ENCODE measurements at places on chromosomes 4 and X.

GRCh38 chr4:25873632-25874129, 10.9 kb upstream of the SEL1L3 start:
- DNase-seq, result no peak

DNA sequence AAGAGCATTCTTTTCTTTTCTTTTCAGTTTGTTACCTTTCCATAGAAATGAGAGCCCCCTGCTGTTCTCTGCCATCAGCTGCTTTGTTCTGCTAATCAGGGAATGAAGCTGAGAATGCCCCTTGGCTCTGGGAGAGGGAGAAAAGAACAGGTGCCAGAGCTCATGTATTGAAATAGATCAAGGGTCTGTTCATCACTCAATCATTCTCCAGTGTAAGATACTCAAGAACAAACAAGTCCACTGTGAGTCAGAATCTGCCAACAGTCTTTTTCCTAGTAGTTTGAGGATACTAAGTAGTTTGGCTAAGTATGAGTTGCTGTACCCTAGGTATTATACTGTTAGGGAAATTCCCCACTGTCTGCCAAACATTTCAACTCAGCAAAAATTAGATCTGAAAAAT, 144.3 kb downstream of the RTL3 start:
- DNase-seq, result no peak

- no peak for DNase-seq
Observed at GRCh38 chr4:145283909-145284308, 103.5 kb upstream of the OTUD4 start.

GRCh38 chrX:119809185-119809666, 17.8 kb upstream of the RPL39 start:
- no peak for DNase-seq

DNA sequence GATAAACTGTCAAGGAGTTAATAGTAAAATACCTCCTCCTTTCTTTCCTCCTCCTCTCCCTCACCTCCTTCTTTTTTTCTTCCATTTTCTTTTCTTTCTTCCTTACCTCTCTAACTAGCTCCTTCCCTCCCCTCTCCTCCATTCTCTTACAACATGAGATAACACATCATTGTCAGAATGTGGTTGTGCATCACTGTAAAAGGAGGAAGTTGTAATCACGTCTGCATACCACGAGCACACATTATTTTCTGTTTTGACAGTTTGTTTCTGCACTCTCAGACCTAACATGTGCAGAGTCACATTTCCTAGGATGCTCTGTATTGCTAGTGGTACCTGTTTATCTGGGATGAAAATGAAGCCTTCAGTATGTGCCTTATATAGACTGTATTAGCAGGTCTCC, 9.1 kb downstream of the SLIT2 start:
- no peak for DNase-seq

GRCh38 chr4:122625156-122625555, 4.3 kb upstream of the IL21 start:
- DNase-seq, result no peak

GRCh38 chr4:11223311-11223710, 205.4 kb downstream of the HS3ST1 start:
- no peak for DNase-seq

- DNase-seq, result no peak
Observed at GRCh38 chr4:105548483-105548882, 3.9 kb upstream of the ARHGEF38 start.

GRCh38 chr4:158003212-158003611, 169.6 kb downstream of the GASK1B start:
- no peak for DNase-seq

DNA sequence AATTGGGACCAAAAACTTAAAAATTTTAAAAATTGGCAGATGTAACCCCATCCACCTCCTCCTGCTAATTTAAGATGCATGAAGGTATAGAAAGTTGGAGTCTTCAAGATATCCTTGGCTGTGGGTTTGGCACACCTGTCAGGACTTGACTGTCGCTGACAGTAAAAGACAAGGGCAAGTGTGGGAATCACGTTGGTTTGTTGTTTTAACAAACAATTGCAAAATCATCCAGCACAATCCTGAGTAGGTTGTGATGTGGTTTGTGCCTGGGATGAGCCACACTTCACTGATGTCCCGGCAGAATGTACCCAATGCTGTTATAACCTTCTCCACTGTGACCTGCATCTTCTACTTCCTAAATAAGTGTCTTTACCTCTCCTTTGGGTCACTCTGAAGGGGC, 24.0 kb downstream of the HOPX start:
- DNase-seq, result no peak
